ENCODE measurements at places on chromosomes 1 and 21.

DNA sequence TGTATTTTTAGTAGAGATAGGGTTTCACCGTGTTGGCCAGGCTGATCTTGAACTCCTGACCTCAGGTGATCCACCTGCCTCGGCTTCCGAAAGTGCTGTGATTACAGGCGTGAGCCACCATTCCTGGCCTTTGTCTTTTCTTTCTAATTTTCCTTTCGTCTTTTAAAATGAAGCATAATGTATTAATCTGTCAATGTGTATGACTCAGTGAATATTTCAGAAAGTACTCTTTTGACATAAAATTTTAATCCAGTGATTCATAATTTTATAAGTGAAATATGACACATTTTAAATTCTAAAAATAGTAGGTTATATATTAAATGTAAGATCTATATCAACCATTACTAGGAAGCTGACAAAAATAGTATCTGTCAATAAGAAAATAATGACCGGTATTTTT, 1059.0 kb upstream of the PRMT6 start:
- DNase-seq, result no peak

DNA sequence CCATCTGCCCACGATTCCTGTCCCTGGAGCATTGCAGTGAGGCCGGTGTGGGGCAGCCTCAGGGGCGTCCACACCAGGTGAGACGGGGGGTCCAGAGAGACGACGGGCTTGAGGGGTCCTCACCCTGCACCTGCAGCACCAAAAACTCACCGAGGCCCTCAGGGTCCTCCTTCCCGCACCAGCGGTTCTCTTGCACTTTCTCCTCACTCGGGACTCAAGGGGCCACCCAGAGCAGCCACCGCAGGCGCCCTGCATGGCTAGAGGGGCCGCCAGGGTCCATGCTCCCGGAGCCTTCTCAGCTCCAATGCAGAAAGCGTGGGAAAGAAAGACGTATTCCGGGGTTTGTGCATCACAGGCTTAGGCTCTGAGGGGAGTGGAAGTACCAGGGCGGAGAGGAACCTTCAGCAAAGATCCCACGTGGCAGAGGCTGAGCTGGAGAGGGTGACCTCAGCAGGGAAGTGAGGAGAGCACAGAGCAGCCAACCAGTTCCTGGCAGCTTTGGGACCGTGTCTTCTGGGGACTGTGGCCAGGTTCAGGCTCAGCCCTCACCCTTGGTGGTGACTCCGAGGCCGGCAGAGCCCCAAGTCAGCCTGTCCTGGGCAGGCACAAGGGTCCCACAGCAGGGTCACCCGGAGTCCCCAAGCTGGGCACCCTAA, 19.5 kb upstream of the COL6A2 start:
- no peak for DNase-seq

DNA sequence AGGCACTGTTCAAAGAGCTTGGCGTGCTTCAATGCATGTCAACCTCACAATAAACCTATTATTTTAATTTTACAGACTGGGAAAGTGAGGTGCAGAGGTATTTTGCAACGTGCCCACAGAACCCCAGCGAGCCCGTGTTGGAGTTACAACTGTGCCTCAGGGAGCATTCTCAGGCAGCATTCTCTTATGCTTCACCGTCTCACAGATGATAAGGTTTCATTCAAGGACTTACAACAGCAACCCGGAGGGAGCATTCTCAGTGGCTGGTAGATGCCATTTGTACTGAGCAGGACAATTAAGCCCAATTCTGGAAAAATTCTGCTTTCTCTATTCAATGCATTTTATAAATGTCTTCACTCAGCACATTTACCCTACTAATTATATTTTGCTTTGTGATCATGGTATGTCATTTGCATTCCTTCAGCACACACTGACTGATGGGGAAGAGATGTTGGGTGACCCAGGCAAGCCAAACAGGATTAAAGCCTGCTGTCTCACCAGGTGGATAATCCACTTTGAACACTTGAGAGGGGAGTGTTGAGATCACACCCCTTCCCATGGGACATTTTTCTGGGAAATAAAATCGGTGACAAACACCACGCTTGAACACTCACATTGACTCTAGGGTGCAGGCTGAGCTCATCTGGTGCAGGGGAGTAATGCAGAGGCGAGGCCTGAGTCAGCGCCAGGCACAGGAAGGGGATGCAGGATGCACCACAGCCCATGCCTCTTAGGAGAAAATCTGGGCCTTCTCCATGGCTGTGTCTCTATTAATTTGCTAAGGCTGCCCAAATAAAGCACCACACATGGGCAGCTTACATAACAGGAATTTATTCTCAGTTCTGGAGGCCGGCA, 113.9 kb downstream of the CLIC6 start:
- no peak for DNase-seq

DNA sequence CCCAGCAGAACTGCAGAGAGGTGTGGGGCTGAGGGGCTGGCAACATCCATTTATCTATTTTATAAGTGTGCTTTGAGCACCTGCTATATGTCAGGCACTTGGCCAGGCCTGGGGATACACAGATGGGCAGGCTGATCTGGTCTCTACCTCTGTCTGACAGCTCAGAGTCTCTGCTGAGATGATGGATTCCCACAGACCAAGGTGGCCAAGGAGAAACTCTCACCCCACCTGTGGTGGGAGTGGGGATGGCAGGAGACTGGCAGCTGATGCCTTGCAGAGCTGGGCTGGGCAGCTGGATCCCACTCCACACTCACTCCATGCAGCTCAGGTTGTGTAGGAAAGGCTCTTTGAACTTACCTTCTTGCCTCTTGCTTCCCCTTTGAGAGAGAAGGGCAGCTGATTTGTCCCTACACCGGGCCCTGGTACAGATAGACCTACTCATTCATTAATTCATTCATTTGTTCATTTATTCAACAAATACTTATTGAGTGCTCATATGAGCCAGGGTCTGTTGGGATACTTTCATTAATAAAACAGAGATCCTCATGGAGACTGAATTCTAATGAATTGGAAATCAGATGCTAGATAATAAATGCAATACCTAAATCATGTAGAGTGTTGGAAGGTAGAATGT, 9.0 kb downstream of the ADORA1 start:
- DNase-seq, result no peak

DNA sequence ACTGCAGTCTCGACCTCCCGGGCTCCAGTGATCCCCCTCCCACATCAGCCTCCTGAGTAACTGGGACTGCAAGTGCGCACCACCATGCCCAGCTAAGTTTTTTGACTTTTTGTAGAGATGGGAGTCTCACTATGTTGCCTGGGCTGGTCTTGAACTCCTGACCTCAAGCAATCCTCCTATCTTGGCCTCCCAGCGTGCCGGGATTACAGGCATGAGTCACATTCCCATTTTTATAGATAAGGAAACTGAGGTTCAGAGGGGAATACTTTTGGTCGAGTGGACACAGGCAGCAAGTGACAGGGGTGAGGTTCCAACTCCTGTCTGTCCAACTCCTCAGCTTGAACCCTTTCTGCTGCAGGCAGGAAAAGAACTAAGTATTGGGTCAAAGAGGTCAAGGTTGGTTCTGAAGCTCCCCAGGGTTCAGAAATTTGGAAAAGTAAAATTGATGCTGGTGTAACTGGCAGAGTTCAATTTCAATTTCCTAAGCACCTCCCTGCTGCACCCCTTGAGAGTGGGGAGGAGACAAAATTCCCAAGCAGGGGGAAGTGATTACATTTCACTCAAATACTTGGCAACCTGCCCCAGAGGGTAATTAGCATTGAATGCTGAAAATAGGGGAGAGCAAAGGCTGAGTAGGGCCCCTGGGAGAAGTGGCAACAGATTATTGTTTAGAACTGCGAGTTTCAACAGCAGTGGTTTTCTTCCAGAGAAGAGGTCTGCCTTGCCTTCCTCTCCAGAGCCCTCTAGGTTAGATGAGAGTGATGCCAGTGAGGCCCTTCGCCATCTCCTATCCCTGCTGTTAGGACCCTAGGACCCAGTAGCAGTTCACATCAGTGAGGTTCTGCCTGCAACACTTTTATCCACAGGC, 17.5 kb upstream of the ALPL start:
- DNase-seq, result no peak

DNA sequence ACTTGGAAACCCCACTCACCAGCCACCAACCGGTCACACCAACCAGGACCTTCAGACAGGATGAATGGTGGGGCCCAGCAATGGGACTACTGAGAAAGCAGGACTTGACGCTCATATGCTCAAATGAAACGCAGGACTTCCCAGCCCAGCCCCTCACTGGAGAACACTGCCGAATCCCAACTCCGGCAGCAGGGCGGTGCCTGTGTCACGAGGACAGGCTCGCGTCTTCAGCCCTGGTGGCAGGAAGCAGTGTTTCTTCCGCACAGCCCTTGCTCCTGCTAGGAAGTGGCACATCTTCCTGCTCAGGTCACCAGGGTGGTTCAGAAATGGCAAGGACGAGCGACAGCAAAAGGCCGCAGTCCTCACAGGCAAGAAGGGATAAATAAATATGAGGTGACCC, 38.9 kb downstream of the CD58 start:
- no peak for DNase-seq

- DNase-seq, result no peak
These were observed 17.9 kb upstream of the PTCH2 start for GRCh38 chr1:44860891-44861425.

- no peak for DNase-seq
These were observed 34.0 kb downstream of the PUM1 start for GRCh38 chr1:31031330-31032143.

DNA sequence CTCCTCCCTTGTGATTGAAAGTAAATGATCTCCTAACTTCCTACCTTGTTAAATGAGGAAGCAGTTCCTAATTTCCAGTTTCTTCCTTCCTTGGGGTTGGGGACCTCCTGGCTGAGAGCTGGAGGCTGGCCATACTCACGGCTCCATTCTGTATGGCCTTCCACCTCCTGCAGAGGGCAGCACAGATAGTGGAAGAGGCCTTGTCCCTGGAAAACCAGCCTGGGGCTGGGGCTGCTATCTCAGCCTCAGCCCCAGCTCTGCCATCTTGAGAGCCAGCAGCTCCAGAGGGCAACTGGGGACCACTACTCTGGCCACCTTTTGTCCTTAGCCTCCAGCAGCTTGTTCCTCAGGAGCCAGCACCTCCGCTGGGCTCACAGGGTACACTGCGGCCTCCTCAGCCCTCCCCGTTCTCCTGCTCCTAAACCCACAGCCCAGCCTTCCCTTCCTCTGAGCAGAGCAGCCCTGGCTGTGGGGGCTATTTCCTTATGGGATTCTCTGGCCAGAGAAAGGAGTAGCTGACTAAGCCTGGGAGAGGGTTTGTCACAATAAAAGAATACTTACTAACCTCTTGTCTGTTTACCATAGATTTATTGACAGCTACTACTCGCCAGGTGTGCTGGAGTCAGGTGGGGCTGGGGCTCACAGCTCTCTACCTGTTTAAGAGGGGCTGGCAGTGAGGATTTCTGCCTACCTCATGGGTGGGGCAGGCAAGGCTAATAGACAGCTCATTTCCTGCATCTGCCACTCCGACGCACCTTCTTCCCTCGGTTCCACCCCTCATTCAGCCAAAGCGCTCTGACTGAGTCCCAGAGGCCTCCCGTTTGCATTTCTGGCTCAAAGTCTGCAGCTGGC, 6.3 kb downstream of the TMEM234 start:
- DNase-seq, result peak; percentile 59

DNA sequence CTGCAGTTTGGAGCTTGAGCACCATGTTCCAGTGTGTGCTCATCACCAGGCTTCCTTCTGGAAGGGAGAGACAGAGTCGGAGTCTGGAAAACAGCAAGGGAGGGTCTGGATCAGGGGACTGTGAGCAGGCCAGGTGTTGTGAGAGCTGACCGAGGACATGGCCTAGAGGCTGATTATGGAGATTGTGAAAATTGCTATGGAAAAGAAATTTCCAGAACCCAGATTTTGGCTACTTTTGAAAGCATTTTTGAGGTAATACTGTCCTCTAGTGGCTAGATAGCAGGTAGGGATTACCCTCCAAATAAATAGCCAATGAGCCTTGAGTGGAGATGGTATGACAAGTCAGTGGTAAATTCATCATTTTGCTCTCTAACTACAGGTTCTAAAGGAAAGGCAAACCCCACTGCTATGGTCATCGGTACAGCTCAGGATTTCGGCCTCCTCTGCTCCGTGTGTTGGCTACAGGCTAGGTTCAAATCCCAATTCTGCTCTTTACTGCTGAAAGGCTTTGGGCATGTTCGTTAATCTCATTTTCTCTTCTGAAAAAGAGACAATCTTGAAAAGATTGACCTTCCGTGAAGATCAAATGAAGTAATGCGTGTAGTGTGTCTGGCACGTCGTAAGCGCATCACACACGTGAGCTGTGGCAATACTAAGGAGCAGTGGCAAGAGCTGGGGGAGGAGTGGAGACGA, 1.0 kb upstream of the HAO2 start:
- peak; percentile 8 for DNase-seq

DNA sequence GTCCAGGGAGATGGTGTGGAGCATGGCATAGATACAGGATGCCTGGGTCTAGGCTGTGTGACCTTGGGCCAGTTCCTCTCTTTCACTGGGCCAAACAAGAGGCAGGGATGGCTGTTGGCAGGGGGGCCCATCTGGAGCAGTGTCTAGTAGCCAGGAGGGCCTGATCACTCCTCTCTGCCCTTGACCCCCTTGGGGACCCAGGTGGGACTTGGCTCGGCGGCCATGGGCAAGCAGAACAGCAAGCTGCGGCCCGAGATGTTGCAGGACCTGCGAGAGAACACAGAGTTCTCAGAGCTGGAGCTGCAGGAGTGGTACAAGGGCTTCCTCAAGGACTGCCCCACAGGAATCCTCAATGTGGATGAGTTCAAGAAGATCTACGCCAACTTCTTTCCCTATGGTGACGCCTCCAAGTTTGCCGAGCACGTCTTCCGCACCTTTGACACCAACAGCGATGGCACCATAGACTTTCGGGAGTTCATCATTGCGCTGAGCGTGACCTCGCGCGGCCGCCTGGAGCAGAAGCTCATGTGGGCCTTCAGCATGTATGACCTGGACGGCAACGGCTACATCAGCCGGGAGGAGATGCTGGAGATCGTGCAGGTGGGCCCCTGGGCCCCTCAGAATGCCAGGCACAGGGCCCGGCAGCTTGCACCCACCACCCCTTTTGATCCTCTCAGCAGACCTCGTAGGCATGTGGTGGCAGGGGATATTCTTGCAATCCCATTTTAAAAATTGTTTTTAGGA, 2.6 kb downstream of the HPCA start:
- no peak for DNase-seq

- no peak for DNase-seq
These were observed 217.9 kb downstream of the NEGR1 start for GRCh38 chr1:72064196-72065075.

GRCh38 chr1:90561103-90561783, 155.9 kb downstream of the BARHL2 start:
- DNase-seq, result no peak

DNA sequence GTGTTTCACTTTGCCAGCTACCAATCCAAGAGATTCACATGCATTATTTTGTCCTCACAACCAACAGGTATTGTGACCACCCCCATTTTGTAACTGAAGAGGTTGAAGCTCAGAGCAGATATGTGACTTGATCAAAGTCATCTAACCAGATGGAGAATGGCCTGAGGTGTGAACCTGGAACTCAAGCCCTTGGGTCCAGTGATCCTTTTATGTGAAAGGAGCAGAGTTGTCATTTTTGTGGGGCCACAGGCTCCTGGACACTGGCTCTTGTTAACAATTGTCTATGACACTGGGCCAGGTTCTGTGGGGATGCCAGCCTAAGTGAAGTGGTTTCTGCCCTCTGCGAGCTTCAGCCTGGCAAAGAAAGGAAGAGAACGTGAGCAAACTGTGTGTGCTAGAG, 172.6 kb downstream of the ZZZ3 start:
- DNase-seq, result no peak

- DNase-seq, result peak; percentile 71
These were observed 7.3 kb downstream of the SH3BGRL3 start for GRCh38 chr1:26287033-26287711.

- DNase-seq, result no peak
These were observed 26.9 kb downstream of the OR6Y1 start for GRCh38 chr1:158527190-158527815.

- DNase-seq, result no peak
These were observed 180.6 kb upstream of the JUN start for GRCh38 chr1:58964428-58964827.

Data from GM12892 (cell line).